Stimulated activated CD8-positive, alpha-beta memory T cell treated with anti-CD3 and anti-CD28 coated beads, Interleukin-12 subunit alpha, Interleukin-12 subunit beta, amount 100 ng/mL, for 4 hours (primary cell): ENCODE measurements at places on chromosomes 7 and 10.

DNA sequence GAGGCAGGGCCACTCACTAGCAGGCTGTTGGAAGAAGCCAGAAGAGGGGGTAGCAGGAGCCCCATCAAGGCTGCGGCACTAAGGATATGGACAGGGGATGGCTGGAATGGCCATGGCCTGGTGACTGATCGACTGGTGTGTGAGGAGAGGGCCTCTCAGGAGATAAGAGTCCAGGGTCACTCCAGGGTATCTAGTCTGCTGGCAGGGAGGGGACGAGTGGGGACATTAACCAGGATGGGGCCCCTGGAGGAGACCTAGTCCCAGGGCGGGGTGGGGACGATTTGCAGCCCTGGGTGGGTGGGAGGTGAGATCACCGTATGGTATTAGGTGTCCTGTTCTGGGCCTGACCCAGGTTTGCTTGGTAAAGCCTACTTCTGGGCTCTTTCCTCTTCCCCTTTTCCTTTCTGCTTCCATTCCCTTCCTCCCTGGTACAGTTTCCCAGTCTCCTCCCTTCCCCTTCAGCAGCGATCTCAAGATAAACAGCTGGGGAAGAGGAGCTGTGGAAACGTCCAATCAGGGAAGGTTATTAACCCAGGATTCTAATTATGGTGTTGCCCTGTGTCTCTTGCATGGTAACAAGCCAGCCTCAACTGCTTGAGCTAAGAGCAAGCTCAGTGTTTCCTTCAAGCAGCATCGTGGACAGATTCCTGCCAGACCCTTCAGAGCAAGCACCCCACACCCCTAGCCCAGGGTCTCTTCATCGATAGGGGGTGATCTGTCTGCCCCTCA lies 233.2 kb downstream of the RPS24 start:
- no peak for DNase-seq

DNA sequence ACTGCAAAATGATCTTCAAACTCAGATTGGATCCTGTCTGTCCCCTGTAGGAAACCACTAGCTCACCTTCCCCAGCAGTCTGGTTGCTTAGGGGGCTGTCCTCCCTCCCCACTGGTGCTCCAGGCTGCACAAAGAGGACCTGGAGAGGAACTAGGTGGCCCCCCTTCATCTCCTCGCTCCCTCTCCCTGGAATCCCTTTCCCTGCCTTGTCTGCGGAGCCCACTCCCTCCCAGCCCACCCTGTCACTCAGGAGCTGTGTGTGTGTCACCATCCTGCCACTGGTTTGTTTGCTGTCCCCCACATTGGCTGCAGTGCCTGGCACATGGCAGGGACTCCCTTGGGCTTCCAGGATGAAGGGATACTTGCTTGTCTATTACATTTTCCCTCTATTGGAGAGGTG lies 35.5 kb upstream of the ZMIZ2 start:
- no peak for DNase-seq

DNA sequence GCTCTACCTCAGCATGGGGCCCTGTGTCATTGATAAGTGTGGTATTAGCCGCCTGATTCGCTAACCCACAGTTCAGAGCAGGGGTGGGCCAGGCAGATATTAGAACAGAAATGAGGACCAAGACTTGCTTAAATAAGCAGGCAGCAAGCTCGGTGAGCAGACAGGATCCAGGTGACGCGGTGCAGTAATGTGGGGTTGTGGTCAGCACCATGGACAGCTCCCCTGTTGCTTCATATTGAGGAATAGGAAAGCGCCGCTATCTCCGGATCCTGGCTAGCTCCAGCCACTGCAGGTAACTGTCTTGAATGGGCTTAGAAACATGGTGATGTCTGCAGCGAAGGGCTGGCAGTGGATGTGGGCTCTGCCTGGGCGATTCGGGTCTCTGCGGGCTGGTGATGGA lies 51.3 kb upstream of the GPR26 start:
- no peak for DNase-seq

GRCh38 chr7:17546592-17546991 lies 248.1 kb downstream of the AHR start:
- DNase-seq, result no peak

- no peak for DNase-seq
These were observed 38.3 kb upstream of the SFMBT2 start for GRCh38 chr10:7449063-7449695.

DNA sequence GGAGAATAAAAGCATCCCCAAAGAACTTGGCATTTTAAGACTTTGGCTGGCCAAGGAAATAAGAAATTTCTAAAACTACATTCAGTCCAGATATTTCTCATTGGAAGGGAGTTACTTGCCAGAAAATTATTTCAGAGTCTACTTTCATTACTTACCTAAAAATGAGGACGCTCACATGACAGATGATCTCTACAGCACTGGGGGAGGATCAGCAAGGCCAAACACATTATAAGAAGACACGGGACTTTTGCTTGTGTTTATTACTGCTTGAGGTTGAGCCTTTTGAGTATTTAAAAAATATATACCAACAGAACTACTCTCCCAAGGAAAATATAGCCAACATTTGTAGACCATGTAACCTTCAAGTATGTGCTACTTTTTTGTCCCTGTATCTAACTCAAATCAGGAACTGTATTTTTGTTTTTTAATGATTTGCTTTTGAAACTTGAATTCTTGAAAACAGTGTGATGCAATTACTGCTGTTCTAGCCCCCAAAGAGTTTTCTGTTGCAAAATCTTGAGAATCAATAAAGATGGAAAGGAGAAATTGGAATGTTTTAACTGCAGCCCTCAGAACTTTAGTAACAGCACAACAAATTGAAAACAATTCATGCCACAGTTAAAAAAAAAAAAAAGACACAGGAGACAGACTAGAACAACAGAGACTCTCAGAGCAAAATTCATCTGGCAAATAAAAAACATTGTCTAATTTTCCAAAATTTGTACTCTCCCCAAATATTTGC lies 128.1 kb downstream of the ZNF438 start:
- no peak for DNase-seq

- no peak for DNase-seq
These were observed 54.8 kb downstream of the MINDY3 start for GRCh38 chr10:15805395-15806058.

DNA sequence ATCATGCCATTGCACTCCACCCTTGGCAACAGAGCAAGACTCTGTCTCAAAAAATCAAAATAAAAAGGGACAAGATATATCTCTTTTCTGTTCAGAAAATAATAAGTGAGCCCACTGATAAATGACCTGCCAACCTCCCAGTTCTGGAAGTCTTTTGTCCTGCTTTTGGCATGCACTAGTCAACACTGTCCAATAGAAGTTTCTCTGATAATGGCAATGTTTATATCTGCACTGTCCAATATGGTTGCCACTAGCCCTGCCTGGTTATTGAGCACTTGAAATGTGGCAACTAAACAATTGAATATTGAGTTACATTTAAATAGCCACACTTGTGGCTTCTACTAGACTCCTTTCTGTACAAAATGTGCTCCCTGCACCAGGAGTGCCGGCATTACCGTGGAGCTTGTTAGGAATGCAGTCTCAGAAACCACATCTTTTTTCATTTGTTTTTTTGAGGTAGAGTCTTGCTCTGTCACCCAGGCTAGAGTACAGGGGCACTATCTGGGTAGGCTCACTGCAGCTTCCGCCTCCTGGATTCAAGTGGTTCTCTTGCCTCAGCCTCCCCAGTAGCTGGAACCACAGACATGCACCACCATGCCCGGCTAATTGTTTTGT lies 229.7 kb downstream of the CACNB2 start:
- no peak for DNase-seq

DNA sequence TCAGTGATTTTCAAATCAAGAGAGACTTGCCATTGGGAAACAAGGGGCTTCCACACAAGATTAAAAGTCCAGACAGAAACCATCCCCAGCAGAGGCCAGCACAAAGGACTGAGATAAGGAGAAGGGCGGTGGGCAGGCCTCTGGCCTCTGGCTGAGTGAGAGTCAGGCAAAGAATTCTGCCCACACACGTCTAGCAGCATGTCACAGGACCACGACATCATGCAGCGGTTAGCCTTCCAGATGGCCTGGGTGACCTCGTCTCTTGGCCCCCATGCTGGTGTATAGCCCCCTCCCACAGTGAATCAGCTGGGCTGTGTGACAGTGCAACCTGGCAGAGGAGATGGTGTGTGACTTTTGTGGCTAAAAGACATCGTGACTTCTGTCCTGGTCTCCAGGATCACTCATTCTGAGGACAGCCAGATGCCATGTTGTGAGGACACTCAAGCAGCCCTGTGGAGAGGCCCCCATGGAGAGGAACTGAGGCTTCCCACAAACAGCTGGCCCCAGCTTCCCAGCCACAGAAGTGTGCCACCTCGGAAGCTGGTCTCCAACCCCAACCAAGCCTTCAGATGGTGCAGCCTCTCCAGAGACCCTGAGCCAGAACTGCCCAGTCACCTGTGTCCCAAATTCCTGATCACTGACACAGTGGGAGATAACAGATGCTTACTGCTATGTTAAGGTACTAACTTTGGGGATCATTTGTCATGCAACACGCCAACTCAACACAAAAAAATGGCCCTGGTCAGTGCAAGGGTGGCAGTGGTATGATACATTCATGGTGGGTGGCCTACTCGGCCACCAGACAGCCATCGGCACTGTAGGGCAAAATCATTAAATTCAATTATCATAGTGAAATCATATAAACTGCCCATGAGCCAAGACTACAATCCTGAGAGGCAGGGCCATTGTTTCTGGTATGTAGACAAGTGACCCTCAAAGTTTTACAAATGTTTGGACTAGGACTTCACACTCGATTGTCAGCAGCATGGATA lies 73.2 kb downstream of the TNS3 start:
- no peak for DNase-seq

GRCh38 chr10:31288001-31288400 lies 31.0 kb upstream of the ZEB1 start:
- DNase-seq, result no peak

DNA sequence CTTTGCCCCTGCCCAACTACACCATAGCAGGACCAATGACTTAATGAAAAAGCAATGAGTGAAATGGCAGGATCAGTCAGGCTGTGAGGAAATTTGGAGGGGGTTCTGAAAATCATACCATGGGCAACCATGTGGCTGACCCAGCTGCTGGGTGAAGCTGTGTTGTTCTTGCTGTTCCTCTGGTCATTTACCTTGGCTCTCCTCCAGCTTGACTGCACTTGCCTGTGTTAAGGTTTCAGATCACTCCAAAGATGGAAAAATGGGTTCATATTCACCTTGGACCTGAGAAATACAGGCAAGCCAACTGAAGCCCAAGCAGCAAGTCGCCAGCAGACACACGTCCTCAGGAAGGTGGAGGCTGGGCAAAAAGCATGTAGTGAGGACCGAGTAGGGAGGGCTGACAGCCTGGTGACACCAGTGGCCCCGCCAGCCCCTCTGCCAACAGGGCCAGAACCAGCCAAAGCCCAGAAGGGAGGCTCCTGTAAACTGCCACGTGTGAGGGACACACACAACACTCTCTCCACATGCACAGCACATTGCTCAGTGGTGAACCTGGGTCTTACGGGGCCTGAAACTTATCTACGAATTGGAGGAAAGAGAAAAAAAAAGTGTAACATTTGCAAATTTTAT lies 40.1 kb downstream of the PARP12 start:
- DNase-seq, result no peak

GRCh38 chr7:94877731-94878670 lies 29.4 kb upstream of the PPP1R9A start:
- no peak for DNase-seq

DNA sequence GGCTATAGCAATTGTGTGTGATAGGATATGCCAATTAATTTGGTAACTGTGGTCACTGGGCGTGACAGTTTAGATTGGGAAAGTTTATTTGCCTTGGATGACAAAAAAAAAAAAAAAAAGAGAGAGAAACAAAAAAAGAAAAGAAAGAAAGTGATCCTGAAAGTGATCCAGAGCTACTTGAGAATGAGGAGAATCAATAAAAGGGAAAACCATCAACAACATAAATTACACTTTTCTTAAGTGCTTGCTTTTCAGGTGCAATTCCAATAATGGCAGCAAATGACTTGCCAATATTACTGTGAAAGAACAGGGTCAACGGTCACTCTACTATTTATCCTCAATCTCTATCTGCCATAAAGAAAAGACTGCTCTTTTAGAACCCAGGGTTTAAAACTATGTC lies 191.8 kb upstream of the SEMA3C start:
- no peak for DNase-seq

- DNase-seq, result no peak
These were observed 3.5 kb upstream of the FAM171A1 start for GRCh38 chr10:15374566-15374965.

DNA sequence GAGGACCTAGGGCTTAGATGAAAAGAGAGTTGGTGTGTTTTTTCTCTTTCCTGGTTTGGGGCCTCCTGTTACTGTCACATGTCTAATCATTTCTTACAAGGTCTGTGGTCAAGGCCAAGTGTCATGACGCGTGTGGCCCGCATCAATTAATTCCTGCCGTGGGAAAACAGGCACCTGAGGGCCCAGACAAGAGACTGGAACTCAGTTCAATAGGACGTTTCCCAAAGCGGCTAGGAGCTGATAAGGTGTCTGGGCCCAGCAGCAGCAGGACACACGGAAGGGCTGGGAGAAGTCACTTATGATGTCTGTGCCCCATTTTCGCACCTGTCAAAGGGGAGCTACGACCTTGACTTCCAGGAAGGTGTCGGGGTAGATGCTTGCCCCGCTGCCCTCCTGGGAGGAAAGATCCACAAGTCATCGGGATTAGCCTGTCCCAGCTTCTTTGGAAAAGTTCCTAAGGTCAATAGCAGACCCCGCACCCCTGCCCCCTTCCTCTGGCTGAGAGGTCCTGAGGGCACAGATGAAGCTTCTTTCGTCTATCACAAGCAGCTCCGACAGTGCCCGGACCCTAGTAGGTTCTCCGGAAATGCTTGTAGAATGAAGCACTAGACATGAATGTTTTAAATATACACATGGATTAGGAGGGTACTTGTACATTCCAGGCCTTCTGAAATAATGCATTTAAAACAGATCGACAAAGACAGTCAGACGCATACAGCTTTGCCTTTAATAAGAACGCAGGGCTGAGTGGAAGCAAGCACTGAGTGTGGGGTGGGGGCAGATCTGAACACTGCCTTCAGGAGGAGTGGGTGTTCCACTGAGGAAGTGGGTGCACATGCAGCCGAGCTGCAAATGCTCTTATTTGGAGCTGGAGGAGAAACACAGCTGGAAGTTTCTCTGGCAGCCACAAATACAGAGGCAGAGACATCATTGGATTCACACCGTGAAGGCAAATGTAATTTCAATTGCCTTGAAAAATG lies 237.5 kb upstream of the GRB10 start:
- DNase-seq, result no peak

DNA sequence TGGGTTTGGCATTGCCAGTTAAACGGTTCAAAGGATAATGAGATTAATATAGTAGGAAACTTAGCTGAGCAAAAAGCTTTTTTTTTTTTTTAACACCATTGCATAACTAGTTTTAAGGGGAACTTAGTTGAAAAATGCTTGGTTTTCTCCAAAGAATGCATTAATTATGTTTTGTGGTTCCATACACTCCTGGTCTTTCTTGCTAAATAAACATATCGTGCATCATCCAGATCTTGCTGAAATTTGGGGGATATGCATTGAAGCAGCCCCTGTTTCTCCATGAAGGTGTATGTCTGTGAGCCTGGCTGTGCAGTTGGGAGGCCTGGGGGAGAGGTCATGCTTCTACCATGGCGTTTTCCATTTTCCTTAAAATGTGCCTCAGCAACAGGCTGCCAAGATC lies 558.2 kb upstream of the GALNT17 start:
- DNase-seq, result no peak

DNA sequence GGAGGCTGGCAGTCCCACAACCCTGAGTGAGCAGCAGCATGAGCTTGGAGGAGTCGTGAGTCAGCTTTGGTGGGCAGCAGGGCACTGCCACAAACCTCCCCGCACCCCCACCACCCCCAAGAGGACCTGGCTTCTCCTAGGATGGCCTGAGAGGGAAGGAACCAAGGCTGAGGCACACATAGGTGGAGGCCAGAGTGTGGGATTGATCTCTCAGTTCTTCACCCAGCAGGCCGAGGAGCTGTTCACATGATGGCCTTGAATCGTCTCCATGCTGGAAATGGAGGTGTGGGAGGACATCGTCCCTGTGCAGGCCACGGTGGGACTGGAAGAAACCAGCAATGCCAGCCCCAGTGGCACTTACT lies 17.4 kb upstream of the GDF10 start:
- no peak for DNase-seq
